ENCODE measurements at places on chromosomes 6 and 20. TPM values are rescaled to one million over a fixed set of nuclear protein-coding genes. Genes with fewer than 3 reads are reported as not detected.
A peak's percentile ranks its signal among the peaks of the same experiment; 100 is the strongest.

GRCh38 chr20:61812845-61813485 is 252.7 kb downstream of the TAF4 start:
- no peak for DNase-seq

DNA sequence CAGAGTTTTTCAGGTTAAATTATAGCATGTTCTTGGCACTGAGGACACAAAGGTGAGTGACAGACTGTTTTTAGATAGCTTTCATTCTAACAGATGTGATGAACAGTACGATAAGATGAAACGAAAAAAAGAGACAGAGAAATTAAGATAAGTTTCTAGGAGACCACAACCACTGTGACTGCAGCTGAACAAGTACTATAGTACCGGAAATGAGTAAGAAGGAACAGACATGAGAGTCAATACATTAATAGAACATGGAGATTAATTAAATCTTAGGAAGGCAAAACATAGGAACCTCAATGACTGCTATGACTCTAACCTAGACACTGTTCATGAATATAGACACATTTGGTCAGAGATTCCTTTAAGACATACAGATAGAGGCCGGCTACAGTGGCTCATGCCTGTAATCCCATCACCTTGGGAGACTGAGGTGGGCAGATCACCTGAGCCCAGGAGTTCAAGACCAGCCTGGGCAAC is 40.2 kb downstream of the HBS1L start:
- DNase-seq: no peak

- DNase-seq: peak; percentile 79
Observed at GRCh38 chr20:50285376-50286173, 94.9 kb downstream of the CEBPB start.

GRCh38 chr20:17601957-17602356 is 32.1 kb downstream of the DSTN start:
- no peak for DNase-seq

GRCh38 chr20:59365611-59366285 is 65.3 kb downstream of the EDN3 start:
- DNase-seq: no peak

- no peak for DNase-seq
Observed at GRCh38 chr20:35048739-35049138, 43.9 kb downstream of the TRPC4AP start.

GRCh38 chr6:30840935-30841643 is 43.2 kb upstream of the DDR1 start:
- DNase-seq: no peak

DNA sequence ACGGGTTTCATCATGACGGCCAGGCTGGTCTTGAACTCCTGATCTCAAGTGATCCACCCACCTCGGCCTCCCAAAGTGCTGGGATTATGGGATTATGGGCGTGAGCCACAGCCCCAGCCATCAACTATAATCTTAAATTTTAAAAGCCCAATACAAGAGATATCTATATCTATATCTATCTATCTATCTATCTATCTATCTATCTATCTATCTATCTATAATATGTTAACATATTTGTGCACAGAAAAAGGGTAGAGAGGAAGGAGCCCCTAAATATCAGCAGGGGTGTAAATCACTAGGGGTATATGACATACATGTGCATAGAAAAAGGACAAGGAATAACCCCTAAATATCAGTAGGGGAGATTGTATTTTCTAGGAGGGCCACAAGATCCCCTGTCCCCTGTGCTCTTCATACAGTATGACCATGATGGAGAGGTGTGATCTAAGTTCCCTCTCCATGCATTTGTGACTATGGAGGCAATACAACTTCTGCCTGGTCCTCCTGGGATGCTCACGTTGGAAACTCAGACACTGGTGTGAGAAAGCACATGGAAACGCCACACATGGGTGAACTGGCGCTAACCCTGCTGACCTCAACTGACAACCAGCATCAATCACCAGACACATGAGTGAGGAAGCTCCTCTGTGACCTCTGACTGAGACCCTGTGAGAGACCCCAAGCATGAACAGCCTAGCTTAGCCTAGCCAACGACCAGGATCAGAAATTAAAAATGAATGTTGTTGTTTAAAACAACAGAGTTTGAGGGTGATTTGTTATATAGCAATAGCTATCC is 1.2 kb upstream of the SPATS1 start:
- DNase-seq: no peak

- no peak for DNase-seq
Observed at GRCh38 chr6:13044390-13044789, 283.9 kb downstream of the TBC1D7 start.

DNA sequence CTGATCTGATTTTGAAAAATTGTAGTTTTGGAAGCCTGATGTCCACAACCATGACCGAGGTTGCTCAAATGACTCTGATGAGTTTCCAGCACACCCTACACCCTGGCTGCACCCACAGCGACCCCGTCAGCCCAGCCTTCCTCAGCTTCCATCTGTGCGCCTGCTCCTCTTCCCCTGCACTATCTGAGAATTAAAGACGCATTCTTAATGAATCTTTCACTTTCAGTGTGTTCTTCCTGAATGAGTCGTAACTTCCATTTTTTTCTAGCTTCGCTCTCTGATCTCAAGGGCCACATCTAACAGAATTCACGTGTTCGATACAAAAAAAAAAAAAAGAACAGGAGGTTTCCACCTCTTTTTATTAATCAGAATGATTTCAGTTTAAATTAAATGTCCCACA is 21.3 kb upstream of the RREB1 start:
- DNase-seq: no peak

DNA sequence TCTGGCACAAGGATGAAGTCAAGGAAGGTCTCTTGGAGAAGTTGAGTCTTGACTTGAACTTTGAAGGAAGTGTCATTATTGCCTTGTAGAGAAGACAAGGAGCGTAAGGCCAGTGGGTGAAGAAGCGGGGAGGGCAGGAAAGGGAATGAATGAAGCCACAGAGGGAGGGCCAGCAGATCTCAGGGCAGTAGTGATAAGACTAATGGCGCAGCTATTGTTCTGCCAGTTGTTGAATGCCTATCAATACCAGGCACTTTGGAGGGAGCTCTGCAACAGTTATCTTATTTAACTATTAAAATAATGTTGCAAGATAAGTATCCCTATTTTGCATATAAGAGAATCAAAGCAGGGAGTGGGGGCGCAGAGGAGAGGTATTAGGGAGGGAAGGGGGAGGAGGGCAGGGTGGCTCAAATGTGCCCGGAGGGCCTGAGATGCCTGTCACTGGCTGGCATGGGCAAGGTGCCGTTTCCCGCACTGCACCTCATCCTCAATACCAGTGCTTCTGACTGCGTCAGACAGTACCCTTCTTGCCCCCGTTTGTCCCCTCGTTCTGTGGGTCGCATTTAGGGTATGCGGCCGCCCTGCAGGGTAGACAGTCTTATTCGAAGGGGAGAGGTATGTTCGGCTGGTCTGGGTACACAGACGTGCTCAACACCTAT is 109.8 kb downstream of the ZDHHC14 start:
- DNase-seq: no peak

DNA sequence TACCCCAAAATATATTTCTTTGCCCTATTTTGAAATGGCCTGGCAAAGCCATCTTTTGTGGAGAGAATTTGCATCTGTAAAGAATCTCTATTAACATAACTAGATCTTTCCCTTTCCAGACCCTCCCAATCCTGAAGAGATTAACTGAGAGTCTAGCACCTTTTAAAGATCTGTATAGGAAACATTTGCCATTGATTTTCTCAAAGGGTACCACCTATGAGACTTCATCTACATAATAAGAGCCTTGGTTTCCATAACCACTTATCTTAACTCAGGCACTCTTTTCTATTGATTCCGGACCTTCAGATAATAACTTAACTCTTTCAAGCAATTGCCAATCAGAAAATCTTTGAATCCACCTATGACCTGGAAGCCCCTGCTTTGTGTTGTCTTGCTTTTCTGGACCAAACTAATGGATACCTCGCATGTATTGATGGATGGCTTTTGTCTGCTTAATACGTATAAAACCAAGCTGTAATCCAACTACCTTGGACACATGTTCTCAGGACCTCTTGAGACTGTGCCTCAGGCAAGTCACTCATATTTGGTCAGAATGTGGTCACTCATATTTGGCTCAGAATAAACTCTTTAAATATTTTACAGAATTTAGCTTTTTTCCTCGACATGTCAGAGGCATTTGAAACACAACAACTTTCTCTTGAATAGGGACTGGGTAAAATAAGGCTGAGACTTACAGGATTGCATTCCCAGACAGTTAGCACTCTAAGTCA is 31.4 kb downstream of the SLC22A2 start:
- DNase-seq: no peak

GRCh38 chr6:140602431-140603248 is 1228.2 kb upstream of the CITED2 start:
- no peak for DNase-seq

- no peak for DNase-seq
Observed at GRCh38 chr6:39342692-39343395, 20.3 kb upstream of the KCNK16 start.

GRCh38 chr20:61919239-61919638 is 146.4 kb downstream of the TAF4 start:
- no peak for DNase-seq

DNA sequence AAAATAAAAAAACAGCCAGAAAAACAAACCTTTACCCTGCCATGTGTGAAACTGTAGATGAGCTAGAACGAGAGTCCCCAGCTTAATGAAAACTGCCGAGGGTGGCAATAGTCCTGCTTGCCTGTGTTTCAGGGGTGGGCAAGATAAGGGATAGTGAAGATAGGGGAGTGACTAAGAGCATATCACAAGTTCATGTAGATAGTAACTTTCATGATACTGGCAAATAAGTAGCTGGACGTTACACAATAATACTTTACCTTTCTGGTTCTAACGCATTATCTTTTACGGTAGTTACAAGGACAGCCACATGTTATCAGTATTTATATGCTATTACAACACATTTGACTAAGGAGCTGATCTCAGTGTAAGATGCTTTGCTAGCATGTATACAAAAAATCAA is 9.3 kb upstream of the FBXO9 start:
- DNase-seq: no peak

- DNase-seq: no peak
Observed at GRCh38 chr6:127435626-127436220, 23.5 kb downstream of the KIAA0408 start.

DNA sequence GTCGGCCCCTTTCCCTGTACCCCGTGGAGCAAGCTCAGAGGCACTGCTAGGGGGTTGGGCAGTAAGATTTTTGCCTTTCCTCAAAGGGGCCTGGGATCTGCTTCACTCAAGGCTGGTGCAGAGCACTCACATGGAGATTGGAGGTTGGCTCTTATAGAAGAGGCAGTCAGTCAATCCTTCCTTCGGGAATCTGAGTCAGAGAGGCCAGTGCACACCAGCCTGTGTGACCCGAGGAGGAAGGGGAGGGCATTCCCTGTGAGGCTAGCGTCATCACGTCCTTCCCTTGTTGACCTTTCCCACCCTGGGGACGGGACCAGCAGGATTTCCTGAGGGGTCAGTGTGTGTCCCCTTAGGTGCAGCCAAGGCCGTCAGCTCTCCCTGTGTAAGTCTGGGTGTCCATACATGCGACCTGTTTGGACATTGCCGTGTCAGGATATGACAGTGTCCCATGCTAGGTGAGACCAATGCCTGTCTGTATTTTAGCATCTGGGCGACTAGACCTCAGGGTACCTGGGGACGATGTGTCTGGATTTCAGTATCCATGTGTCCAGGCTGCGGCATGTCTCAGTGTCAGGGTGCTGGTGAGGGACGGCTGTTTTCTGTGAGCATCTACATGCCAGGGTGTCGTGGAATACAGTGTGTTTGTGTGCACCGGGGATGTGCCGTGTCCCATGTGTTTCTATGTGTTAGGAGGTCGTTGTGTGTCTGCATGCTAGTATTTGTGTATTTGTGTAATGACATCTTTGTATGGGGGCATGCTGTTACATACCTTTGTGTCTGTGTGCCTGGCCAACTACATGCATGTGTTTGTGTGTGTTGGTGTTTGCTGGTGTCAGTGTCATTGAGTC is 2.8 kb upstream of the ZNF512B start:
- no peak for DNase-seq

- DNase-seq: no peak
Observed at GRCh38 chr6:102549221-102549874, 1155.8 kb downstream of the GRIK2 start.

DNA sequence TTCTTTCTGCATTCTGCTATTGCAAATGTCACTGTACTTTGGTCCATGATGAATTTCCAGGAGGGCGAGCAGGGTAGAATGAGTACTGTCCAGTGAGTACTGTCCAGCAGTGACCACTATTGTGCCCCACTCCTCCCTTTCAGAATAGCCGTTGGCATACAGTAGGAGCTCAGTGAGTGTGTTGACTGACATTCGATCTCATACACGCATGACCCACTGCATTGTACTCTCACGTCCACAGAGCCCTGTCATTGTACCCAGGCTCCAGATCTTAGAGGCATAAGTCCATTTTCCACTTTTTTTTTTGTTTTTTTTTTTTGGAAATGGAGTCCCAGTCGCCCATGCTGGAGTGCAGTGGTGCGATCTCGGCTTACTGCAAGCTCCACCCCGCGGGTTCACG is 8.2 kb downstream of the DYNLRB1 start:
- DNase-seq: no peak

GRCh38 chr6:14671261-14671681 is 553.7 kb downstream of the CD83 start:
- no peak for DNase-seq

GRCh38 chr6:53803081-53803860 is 8.5 kb downstream of the LRRC1 start:
- no peak for DNase-seq

DNA sequence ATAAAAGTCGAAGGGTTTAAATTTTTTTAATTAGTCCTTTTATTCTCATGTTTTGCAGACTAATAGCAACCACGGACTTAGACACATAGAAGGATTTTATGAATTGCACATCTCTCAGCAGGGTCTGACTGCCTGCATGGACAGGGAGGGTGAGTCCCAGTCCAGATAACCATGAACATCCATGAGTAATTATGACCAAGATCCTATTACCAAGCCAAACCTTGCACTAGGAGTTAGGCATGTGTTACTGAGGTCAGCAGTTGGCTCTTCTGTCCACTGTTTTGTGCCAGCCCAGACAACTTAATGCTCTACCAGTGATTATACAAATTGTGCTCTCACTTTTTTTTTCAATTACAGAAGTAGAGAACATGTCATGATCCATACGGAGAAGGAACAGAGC is 211.2 kb downstream of the MAFB start:
- DNase-seq: no peak

- no peak for DNase-seq
Observed at GRCh38 chr20:52405986-52406385, 214.4 kb upstream of the ZFP64 start.

- no peak for DNase-seq
Observed at GRCh38 chr20:53069132-53069531, 97.0 kb downstream of the TSHZ2 start.

- DNase-seq: no peak
Observed at GRCh38 chr6:112929641-112930040, 582.5 kb downstream of the RFPL4B start.

DNA sequence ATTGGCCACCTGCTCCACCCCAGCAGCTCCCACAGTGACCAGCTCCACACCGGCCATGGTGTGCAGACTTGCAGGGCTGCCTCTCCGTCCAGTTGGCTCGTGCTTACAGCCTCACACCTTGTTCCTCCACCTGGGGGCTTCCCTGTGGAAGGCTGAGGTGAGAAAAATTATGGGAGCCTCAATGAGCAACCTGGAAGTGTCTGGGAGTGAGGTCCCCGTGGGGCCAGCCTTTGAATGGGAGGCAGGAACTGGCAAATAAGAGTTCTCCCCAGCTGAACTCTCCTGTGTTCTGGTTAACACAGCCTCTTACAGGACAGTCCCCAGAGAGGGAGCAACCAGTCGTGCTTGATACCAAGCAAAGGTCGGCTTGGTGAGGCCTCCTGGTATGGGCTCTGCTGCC is 3.8 kb upstream of the PFDN4 start:
- no peak for DNase-seq

Gene GSTA1
- polyA plus RNA-seq: 1.3 TPM

Gene LHFPL5
- polyA plus RNA-seq: not detected

Gene HTR1E
- polyA plus RNA-seq: 0.89 TPM

Gene KCNK16
- not detected for polyA plus RNA-seq

Gene PROKR2
- polyA plus RNA-seq: not detected
